ENCODE measurements at places on chromosomes 5 and 9.

GRCh38 chr5:142811866-142812557 lies 41.8 kb downstream of the ARHGAP26 start:
- peak; percentile 28 for DNase-seq

GRCh38 chr9:123375469-123376132 lies 19.6 kb downstream of the CRB2 start:
- DNase-seq, result peak; percentile 88

- peak; percentile 92 for DNase-seq
Measured at GRCh38 chr5:138180183-138180782, 1.4 kb downstream of the KIF20A start.

- no peak for DNase-seq
Measured at GRCh38 chr9:123115146-123115913, 81.9 kb downstream of the GPR21 start.

DNA sequence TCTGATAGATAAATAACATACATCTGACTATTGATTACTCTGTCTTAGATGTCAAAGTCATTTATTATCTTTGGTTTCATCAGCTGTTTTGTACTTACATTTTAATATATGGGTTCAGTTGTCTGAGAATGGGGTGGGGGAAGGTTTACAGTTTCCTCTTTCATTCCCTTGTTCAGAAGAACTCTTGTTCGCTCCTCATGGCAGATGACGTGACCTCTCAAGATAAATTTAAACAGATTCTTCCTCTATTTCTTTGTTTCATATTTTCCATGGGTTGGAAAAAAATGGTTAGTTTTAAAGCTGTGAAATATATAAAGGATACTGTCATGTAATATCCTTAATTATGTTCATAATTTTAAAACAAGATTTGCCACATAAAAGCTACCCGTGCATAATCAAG lies 61.4 kb downstream of the TSSK1B start:
- no peak for DNase-seq

GRCh38 chr9:14466828-14467227 lies 152.9 kb upstream of the NFIB start:
- no peak for DNase-seq

DNA sequence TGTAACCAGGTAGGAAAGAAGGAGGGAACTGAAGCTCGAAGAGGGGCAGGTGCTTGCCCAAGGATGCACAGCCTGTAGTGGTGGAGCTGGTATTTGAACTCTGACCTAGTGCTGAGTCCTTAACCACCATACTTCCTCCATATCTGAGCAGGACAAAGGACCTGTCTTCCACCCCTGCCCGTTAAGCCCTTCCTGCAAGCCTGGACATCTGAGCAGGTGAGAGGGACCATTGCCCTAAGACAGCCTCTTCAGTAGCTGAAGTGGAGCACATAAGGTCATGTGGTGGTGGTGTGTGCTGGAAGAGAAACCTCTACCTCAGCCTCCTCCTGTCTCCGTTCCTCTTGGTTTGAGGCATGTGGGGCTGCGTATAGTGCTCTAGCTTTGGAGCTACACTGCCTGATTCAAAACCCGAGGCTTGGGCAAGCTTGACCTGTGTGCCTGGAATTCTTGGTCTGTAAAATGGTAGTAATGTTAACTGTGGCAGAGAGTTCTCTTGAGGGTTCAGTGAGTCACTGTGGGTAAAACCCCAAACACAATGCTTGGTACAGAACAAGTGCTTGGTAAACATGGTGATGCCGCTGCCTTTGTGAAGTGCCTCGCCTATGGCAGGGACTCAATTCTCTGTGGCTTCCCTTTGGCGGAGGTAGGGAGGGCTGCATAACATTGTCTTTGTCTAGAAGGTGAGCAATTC lies 7.4 kb downstream of the GALNT10 start:
- no peak for DNase-seq

DNA sequence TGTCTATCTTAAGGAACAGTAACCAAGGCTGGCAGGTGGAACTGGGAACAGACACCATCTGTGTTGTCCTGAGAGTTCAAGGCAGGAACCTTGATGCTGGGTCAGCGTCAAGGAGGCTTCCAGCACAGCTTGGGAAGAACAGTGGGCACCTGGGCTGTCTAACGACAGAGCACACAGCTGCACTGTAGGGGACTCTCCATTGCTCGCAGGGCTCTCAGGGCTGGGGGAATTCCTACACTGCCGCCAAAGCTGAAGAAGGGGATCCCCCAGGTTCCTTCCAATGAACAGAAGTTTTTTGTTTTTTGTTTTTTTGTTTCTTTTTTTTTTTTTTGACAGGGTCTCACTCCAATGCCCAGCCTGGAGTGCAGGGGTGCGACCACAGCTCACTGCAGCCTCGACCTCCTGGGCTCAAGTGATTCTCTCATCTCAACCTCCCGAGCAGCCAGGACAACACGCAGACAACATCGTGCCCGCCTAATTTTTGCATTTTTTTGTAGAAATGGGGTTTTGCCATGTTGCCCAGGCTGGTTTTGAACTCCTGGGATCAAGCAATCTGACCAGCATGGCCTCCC lies 81.9 kb downstream of the PTPN3 start:
- no peak for DNase-seq

DNA sequence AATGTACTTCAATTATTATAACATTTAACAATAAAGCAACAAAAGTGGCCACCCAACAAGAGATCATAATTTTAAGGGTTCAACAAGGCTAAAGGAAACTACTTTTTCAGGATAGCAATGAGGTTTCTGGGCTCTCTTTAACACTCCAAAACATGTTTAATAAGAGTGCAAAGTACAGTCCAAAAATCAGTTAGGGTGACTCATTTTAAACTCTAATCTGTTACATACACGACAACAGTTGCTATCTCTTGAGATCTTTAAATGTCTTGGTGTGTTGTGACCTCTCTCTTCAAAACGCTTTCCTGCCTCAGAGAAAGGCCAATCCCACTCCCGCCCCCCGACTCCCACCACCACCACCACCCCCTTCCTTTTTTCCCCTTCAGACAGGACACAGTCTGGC lies 11.5 kb downstream of the NFIB start:
- DNase-seq, result no peak

GRCh38 chr9:11973011-11973410 lies 720.2 kb upstream of the TYRP1 start:
- DNase-seq, result no peak

DNA sequence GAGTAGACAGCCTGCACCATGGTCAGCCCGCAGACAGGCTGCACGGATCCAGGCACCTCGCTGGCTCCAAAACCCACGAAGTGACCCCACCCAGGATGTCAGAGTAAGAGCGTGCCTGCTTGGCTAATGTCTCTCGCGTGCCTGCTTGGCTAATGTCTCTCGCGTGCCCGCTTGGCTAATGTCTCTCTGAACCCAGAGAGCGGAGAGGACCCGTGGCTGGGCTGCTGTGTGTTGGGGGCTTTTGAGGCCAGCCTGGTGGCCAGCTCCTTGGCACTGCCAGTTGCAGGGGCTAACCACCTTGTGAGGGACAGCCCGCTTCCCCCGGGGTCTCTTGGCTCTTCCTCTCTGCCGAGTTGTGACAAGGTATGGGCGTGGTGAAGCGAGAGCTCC lies 8.9 kb upstream of the RXRA start:
- DNase-seq, result no peak

DNA sequence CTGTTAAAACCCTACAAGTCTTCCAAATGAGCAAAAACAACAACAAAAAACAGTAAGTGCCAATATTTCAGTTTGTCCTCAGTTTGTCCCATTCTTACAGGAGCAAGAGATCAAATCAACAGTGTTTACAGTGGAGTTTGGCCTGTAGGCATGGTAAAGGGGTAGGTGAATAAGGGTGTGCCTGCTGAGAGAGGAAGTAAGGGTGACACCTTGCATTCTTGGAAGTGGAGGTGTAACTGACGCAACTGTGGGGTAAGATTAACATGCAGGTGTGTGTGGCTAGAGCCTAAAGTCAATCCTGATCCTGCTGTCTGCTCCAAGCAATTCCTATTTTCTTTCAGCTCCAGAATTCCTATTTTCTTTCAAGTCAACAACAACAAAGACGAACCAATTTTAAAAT lies 43.4 kb downstream of the PFDN1 start:
- DNase-seq, result no peak

DNA sequence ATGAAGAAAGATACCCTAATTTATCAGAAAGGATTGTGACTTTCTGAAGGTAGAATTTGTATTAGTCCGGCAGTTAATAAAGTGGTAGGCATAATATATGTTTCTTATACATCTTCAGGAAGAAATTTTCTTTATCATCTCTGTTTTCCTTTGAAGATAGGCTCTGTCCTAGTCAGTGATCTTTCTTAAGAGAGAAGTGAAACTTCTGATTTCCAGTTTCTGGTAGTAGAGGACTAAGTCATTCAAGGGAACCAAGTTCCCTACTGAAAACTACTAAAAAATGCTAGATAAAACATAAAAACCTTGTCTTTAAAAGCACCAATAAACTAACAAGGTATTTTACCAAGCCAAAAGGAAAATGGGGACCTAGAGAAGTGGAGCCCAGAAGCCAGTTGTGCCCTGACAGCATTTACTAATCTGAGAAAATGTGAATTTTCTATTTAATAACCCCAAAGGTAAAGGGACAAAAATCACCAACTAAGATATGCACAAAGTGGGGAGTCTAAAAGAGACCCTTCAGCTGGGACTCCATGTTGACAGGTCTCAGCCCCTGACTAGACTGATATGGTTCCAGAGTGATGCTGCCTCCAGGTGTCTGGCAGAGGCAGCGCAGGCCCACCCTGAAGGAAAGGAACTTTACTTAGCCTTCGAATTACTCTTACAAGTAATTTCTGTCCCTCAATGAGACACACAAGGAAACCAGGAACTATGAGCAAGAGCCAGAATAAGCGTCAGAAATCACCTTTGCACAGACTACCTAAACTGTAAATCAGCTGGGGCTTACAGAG lies 72.7 kb downstream of the FAM78A start:
- no peak for DNase-seq

DNA sequence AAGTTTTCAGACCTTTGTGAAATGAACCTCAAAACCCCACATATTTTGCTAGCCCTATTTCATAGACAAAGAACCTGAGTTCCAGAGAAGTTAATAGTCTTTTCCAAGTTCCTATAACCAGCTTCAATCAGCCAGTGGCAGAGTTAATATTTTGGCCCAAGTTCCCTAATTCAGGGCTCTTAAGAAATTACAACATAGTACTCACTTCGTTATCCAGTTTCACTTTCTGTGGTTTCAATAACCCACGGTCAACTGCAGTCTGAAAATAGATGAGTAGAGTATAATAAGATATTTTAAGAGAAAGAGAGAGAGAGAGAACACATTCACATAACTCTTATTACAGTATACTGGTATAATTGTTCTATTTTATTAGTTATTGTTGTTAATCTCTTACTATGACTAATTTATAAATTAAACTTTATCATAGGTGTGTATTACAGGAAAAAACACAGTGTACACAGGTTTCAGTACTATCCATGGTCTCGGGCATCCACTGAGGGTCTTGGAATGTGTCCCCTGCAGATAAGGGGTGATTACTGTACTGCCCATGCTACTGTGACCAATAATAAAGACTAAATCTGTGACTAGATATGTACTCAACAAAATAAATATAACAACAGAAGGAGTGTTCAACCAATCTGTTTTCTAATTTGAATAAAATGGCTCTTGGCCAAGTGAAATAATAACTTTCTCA lies 9.3 kb upstream of the MYOT start:
- peak; percentile 72 for DNase-seq

GRCh38 chr5:159018855-159019254 lies 80.9 kb downstream of the EBF1 start:
- no peak for DNase-seq

DNA sequence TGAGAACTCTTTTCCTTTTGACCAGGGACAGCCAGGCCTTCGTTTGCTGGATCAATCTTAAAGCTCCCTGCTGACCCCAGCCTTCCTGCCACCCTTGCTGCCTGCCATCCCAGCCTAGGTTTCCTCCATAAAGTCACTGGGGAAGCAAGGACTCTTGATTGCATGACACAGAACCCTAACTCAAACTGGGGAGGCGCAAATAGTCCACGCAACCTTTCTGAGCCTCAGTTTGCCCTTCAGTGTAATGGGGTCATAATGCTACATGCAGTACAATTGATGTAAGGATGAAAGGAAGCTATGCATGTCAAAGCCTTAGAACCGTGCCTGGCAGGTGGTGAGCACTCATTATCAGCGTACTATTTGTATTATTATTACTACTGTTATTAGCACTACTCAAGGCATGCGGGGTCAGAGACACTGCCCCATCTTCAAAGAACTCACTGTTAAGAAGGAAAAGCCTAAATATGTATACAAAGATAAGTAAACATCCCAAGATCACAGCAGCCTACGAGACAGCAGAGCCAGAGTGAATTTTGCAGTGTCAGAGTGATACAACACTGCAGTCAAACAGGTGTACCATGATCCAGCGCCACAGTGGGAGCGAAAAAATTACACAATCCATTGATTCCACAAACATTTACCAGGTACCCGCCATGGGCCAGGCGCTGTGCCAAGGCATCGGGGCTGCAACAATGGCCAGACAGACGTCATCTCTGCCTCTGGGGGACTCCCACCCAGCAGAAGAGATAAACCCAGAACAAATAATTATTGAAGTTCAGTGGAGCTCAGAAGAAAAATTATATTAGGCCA lies 16.9 kb upstream of the CPLX2 start:
- DNase-seq, result no peak

DNA sequence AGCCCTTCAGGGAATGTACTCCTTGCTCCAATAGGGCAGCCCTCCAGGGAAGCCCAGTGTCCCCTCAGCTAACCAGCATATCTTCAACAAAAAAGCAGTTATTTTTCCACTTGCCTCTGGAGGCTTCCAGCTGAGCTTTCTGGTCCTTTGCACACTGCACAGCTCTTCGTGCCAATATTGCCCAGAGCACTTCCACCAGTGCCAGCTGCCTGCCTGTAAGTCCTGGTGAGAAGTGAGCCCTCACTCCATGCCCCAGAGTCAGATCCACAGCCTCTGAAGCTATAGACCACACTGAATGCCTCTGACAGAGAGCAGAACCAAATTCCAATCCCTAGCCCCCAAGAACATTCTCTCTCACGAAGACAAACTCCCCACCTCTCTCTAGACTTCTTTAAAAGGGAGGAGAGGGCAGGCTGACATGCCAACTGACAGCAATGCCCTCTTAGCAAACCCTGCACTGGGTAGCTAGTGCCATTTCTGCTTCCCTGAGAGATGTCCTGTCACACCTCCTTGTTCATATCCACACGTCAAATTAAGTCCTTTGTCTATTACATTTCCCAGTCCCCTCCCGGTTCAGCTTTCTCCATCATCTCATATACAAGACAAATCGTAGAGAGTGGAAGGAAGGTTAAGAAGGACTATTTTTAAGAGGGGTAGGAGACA lies 12.7 kb upstream of the HEXB start:
- DNase-seq, result no peak

DNA sequence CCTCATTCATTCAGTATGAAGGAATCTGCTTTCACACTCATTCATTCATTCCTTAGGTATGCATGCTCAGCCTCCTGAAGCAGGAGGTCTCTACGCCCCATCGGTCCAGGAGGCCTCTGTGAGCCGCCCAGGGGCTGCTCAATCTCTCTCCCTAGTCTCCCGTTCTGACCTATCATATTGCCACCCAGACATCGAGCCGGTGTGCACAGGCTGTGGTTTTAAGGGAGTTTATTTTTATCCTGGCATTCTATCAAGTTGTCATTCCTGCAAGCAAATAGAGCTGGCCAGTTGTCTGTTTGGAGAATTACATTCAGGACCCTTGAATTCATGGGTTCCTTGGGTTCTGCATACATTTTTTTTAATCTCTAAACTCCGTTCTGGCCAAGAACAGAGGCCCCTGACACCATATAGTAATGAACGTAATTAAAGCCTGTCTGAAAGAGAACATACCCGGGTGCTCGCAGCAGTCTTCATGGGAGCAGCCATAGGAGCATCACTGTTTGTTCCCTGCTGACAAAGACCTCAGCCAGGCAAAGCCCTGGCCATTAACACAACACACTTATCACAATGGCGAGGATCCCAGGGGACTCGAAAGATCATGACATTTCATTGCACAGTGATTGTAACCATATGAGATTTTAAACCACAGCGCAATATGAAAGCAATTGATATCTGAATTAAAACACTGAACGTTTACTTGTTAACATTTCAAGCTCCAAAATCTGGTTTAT lies 80.9 kb downstream of the ADAMTS16 start:
- DNase-seq, result no peak
